ENCODE measurements at places on chromosomes 4 and X.

DNA sequence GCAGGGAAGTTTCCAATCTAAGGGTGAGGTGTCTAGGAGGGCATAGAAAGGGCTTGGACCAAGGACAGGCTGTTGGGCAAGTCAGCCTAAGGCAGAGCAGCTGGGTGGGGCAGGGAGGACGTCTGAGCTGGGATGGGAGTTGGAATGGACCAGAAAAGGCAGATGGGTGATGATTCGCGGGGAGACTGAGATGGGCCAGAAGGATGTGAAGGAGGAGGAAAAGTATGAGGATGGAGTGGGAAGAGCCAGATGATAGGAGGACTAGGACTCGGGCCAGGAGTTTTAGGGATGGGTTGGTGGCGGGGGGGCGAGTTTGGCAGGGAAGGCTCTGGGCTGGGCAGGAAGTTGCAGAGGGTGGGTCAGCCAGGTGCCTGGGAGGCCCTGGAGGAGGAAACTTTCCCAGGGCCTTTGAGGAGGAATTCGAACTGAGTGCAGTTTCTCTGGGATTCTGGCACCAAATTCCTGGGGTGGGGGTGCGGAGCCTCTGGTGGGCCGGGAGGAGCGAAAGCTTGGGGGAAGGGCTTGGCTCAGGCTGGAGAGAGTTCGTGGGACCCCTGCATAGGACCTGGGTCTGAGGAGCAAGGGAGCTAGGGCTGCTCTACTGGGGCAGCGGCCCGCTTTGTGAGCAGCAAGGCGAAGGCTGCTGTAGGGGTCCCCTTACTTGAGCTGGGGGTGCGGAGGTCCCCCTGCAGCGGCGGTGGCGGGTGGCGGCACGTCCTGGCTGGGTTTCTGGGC is 8.7 kb upstream of the TIMP1 start:
- no peak for DNase-seq

GRCh38 chr4:59666645-59667044 is 1533.5 kb upstream of the ADGRL3 start:
- DNase-seq = no peak

- DNase-seq = no peak
These were observed 46.1 kb downstream of the TMEM150C start for GRCh38 chr4:82515705-82516104.

- no peak for DNase-seq
These were observed 20.1 kb downstream of the ADRA2C start for GRCh38 chr4:3786196-3786869.

GRCh38 chrX:39261446-39262147 is 460.3 kb downstream of the MID1IP1 start:
- DNase-seq = no peak

DNA sequence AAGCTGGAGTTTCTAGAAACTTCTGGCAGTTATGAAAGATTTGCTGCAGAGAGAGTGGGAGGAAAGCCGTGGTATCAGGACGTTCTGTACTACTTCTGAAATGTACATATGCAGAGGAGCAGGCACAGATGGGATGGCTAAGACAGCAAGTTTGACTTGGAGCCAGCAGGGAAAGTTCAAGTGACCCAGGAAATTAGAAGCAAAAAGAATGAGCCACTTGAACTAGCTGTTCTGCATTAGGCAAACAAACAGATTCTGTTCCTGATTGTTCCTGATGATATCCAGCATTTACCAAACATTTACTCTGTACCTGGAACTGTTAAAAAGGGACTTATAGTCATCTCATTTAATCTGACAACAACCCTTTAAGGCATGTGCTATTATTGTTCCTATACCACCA is 41.4 kb upstream of the CXCL13 start:
- DNase-seq = no peak

- no peak for DNase-seq
These were observed 7.3 kb downstream of the TAB3 start for GRCh38 chrX:30881797-30882196.

DNA sequence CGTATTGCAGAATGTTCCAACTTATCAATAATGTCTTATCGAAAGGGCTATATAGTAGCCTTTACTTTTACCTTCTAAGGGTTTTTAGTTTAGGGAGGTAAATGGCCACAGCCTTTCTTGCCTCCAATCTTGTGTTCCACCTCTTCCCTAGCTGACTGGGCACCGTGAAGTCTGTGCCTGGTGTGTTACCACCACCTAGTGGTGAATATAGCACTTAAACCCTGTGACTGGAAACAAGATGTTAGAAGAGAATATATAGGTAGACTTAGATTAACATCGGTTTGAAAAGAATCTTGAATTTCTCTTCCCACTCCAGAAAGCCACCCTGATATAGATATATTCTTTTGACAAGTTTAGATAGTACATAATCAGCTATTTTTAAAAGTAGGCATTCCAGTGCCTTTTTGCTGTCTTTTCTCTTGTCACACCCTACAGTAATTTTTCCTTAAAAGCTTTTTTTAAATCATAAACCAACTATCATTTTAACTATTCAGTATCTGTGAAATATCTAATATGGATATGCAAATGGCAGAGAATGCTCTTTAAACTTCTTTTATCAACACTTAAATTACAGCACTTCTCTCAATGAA is 27.8 kb upstream of the ADH7 start:
- peak; percentile 13 for DNase-seq

DNA sequence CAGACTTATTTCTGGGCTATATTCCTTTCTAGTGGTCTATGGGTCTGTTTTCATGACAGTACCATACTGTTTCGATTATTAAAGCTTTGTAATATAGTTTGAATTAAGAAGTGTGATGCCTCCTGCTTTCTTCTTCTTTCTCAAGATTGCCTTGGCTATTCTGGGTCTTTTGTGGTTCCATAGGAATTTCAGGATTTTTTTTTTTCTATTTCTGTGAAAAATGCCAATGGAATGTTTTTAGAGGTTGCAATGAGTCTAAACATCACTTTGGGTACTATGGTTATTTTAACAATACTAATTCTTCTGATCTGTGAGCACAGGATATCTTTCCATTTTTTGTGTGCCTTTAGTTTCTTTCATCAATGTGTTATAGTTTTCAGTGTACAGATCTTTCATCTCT is 204.3 kb upstream of the HCCS start:
- DNase-seq = no peak

DNA sequence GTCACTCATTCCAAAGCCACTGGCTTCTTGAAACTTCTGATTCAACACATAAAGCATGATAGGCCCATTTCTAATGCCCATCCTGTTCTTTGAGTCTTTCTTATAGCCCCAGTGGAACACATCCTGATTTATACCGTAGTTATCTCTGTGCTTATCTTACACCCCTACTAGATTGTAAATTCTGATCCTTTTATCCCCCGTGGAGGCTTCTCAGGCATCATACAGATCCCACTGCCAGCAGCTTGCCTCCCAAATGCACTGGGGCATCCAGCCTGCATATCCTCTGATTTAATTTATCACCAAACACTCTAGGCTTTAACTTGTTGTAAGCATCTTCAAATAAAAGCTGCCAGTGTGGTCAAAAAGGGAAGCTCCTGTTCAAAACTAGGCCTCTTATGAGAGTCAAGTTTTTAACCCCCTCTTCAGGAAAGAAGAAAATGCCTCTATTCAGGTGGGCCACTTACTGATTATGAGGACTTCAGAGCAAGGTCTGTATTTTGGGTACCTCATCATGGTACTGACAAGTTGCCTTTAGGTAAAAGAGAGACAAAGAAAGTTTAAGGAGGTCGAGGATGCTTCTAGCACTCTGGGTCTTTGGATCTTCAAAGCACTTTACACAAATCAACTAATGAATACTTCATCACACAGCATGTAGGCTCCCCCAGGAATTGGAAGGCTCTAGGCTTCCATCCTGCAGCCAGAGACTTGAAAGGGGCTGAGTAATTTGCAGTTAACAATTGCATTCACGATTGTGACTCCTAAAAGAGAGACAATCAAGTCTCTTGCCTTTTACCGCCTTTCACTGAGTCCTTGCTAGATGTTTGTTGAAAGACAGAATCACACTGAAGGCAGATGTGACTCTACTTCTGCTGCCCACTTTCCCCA is 95.8 kb upstream of the LDB2 start:
- DNase-seq = no peak

- no peak for DNase-seq
These were observed 31.3 kb upstream of the LONRF3 start for GRCh38 chrX:118943102-118943501.

- DNase-seq = peak; percentile 27
These were observed 529 bp downstream of the DHRSX start for GRCh38 chrX:2500091-2500802.

DNA sequence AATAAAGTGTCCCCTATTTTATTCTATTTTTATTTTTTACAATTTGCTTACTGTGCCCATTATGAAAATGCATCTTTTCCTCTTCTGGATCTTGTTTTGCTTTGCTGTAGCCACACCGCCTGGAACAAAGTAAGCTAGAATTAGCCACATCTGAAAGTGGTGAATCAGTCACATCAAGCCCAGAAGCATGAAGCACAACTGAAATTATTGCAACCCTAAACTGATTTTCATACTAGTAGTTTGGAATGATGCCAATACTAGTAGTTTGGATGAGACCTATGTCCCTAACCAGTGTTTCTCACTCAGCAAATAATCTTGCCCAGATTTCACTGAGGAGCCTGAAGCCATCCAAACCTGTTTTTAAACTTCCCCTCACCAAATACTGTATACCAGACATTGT is 303.0 kb downstream of the EPHA5 start:
- no peak for DNase-seq

DNA sequence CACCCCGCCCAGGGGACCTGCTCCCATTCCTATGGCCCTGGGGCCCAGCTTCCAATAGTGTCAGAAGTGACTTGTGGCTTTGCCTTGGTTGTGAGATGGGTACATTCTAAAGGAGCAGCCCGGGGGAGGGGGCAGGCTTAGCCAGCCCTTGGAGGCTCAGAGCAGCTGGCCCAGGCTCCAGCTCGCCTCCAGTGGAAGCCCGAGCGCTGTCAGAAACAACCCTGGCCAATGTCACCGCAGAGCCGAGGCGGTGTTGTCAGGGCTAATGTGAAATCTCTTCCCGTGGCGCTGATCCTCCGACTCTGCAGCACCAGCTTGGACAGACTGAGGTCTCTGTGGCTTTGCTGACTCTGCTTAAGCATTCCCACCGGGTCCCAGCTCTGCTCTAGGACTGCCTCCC is 29.2 kb upstream of the ZNF81 start:
- no peak for DNase-seq

DNA sequence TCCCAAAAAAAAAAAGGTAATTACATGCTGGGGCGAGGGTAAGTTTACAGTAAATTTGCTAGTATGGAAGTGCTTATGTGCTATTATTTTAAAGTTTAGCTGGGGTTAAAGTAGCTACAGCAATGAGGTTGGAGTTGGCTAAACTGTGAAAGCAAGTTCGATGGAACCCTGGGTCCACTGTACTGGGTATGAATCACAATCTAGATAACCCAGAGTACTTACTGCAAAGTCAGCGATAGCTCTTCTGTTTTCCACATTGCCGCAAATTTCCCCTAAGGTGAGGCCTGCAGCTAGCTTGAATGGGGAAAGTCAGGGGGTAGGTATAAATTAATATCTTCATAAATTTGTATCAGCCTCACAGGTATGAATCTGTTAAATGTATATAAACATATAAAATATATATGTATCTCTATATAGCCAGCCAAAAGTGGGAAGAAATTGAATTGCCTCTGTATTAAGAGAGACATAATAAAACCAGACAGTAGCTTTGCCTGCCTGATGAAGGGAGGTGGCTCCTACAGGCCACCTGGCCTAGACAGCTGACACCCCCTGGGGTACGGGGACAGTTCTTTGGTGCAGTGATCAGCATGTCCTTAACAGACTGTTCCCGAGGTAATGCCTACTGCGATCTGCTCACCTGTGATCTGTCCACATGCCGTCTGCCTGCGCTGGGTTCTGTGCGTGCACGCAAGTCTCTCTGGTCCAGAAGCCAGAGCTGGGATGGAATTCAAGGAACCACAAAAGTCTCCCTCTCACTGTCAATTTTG is 30.6 kb downstream of the CLRN2 start:
- DNase-seq = no peak

GRCh38 chrX:84865113-84865512 is 138.6 kb upstream of the APOOL start:
- DNase-seq = no peak

- DNase-seq = no peak
These were observed 7.3 kb downstream of the PGK1 start for GRCh38 chrX:78111140-78111931.

- no peak for DNase-seq
These were observed 16.5 kb upstream of the SMIM14 start for GRCh38 chr4:39655211-39655610.

GRCh38 chrX:84729408-84729807 is 227.2 kb upstream of the HDX start:
- no peak for DNase-seq

GRCh38 chrX:50045823-50046222 is 123.4 kb downstream of the CLCN5 start:
- DNase-seq = no peak

- no peak for DNase-seq
These were observed 121.6 kb upstream of the STK26 start for GRCh38 chrX:131901546-131901945.

GRCh38 chrX:19673375-19674040 is 158.2 kb upstream of the MAP3K15 start:
- no peak for DNase-seq

GRCh38 chr4:112270640-112271421 is 14.9 kb downstream of the TIFA start:
- DNase-seq = no peak

DNA sequence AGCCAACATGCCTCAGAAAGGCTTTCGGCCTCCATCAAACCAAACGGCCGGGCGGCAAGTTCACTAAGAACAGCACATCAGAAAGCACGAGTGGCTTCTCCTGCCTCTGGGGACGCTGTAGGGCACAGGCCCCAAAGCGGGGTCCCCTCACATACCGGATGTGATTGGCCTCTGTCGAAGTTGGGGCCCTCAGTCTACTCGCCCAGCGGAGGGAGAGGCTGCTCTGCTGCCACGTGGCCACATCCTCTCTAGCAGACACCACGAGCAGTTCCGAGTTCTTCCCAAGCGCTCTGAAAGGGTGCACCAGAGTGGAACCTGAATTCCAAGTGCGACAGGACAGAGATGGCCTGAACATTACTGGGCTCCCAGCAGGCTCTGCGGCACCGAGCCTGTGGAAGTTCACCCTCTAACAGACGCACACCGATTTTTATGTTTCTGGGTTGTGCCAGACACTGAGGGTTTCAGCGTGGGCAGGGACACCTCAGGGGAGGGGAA is 21.1 kb downstream of the NOP14 start:
- no peak for DNase-seq

- no peak for DNase-seq
These were observed 49.5 kb downstream of the PSAPL1 start for GRCh38 chr4:7384929-7385890.

All from activated effector memory CD4-positive, alpha-beta T cell treated with Interleukin-2 at 50 U/mL for 16 hours (primary cell).